CD4-positive, alpha-beta T cell treated with Interleukin-10 for 1 hour (primary cell): ENCODE measurements at places on chromosomes 2 and 18.
A peak's percentile ranks its signal among the peaks of the same experiment; 100 is the strongest.

- DNase-seq = no peak
These were observed 588.0 kb upstream of the NRXN1 start for GRCh38 chr2:51619961-51620360.

DNA sequence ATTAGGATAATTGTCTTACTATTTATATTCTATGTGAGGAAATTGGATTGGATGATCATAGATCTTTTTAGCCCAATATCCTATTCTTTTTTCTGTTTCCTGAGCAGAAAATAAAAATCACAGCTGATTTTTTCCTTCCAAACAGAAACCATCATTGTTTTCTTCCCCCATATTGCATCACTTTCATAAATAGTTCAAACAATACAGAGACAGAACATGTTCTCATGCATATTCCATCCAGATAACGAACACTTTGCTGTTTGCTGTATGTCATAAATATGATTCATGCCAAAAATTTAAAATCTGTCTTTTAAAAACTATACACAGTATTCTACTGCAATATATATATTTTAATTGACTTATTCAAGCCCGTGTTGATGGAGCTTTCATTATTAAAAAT is 22.0 kb upstream of the RALBP1 start:
- no peak for DNase-seq

DNA sequence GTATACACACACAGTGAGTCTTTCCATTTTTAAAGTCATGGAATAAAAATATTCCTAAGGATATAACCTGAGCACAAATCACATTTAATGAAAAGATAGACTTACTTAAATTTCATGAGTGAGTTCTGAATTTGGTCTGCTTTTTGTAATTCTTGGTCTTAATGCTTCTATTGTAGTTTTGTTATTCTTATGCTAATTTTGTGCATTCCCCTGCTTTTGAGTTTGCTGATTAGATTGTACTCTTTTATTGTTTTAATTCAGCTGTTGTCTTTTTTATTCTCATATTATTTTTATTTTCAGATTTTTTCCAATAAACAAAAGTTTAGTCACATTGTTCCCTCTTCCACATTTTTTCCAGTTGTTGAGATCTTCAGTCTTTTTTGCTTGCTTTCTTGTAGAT is 202.4 kb downstream of the ZNF407 start:
- DNase-seq = no peak

DNA sequence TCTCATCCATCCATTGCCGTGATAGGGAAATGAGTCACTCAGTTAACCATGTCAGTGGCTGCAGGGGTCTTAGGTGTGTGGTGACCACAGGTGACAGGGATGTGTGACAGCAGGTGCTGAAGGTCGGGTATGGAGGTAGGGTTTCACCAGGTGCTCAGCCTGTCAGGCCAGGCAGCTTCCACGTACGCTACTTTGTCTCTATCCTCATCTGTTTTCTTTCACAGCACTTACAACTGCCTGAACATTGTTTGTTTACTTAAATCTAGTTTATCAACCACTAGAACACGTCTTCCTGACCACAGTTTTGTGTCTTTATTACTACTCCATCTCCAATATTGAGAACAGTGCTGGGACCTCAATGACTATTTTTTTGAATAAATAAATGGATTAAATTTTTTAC is 11.4 kb upstream of the UXS1 start:
- DNase-seq = peak; percentile 15

DNA sequence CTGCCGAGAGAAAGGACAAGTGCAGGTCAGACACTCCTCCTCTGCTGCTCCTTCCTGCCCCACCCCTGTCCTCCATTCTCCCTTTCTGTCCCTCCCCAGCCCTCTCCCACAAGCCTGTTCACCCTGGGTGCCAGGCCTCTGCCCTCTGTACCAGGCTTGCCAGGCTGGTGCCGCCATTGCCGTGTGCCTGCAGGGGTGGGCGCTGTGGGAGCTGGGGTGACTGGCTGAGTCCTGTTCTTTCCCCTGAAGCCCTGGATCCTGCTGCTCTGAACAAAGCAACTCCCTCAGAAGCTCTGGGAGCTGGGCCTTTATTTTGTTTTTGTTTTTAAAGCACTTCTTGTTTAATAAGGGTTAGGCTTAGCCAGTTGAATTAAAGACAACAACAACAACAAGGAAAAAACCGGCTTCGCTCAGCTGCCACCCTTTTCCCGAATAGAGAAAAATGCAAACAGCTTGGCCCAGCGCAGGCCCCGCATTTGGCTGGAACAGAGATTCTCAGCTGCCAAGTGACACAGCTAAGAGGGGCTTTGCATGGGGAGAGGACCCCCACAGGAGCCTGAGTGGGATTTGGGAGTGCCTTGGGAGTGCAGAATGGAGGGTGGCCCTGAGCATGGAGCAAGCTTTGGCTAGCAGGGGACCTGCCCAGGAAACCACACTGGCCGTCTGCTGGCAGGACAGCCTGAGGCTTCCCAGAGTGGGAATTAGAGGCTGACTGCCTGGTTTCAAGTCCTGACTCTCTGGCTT is 9.1 kb downstream of the PCARE start:
- DNase-seq = no peak

DNA sequence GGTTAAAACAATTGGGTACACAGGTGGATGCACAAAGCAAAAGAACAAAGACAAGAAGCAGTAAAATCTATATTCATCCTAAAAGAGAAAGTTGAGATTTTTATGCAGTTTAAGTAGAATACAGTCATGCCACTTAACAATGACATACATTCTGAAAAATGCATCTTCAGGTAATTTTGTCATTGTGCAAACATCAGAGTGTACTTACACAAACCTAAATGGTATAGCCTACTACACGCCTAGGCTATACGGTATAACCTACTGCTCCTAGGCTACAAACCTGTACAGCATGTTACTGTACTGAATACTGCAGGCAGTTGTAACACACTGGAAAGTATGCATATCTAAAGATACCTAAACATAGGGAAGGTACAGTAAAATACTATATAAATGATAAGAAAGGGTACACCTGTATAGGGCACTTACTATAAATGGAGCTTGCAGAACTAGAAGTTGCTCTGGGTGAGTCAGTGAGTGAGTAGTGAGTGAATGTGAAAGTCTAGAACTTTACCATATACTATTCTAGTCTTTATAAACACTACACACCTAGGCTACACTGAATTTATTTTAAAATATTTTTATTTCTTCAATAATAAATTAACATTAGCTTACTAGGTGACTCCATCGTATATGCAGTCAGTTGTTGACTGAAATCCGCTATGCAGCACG is 132.9 kb downstream of the BARD1 start:
- no peak for DNase-seq

DNA sequence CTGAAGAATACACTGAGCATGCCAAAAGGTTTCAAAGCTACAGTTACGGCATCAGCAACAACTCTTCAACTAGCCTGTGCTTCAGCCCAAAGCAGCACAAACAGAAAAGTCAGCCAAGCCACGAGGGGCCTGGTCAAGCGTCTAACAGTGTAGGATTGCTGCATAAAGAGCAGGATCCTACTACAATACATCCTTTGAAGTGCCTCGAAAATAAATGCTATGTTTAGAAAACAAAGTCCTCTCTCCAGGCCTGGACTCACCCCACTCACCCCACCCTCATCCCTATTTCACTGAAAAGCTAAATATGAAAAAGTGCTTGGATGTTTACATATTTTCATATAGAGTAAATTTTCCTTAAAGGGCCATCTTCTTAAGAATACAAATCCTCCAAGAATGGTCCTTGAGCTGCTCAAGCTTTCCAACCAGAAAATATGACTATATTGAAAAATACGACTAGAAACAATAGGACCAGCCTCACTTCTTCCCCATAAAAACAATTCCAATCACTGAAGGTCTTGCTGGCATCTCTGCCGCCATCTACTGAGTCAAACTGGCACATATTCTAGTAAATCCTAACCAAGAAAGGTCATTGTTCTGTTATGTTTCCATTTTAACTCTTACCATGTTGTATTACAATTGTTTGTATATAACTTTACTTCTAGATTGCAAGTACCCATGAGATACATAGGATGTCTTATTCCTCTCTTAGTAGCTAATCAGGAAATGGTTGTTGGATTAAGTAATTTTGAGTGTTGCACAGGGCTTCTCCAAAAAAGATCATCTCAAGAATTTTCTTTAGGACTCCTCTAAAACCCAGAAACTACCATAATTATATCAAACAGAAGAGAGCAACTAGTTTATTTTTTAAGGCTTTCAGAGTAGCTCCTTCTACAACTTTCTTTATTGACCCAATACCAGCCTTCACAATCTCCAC is 63.6 kb downstream of the CLHC1 start:
- DNase-seq = peak; percentile 67
